ENCODE measurements at places on chromosomes 3 and 15.

DNA sequence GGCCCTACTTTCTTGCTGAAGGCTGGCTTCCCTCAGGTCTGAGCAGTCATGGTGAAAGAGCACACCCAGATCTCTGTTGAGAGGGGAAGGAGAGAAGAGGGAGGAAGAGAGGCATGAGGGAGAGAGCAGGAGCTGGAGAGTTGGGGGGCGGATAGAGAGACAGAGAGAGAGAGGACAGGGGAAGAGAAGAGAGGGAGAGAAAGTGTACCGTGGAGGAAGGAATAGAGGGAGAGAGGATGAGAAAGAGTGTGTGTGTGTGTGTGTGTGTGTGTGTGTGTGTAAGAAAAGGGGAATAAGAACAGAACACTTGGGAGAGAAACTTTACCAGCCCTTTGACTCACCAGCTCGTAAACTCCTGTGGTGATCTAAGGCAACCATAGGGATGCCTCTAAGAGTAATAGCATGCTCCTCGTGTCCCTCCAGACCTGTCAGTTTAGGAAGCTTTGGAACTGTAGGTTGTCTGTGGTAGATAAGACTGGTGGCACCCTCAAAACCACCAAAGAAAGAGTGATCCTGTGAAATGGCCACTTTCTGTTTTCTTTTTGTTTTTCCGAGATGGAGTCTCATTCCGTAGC, 18.2 kb downstream of the ZNF592 start:
- DNase-seq: no peak

- DNase-seq: no peak
These were observed 177.0 kb downstream of the CACNA2D3 start for GRCh38 chr3:54299169-54299935.

DNA sequence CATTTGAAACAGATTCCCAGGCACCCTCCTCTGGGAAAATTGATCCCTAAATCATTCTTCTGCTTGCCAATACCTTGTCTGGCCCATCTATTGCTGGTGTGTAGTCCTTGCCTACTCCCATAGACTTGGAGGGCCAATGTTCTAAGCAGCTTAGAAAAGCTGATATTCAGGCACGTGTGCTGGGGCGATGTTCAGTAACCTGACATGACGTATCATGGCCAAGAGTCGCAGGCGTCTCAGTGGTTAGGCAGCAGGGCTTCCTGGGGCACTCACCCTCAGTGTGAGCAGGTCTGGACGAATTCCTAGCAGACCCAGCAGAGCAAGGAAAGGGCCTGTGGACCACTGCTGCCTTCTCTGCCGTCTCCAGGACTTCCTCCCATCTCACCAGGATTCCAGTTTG, 21.6 kb downstream of the EPHB1 start:
- DNase-seq: no peak

DNA sequence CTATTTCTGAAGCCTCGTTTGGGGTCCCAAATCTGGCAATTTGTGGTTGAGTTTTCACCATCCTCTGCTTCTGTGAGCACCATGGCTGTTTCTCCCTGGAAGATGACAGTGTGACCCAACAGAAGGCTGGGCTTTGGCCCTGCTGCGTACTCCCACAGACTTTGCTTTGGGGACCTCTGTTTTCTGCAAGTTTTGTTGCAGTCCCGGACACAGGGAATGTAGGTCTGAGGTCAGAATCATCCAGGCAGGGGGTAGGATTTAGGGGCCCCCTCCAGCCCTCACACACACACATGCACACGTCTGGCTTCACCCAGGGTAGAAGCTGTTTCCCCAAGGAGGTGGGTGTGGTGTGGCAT, 6.3 kb downstream of the PTH1R start:
- no peak for DNase-seq

GRCh38 chr15:26729030-26729429, 43.8 kb downstream of the GABRB3 start:
- DNase-seq: no peak

GRCh38 chr3:113136071-113136470, 75.3 kb upstream of the BOC start:
- no peak for DNase-seq

DNA sequence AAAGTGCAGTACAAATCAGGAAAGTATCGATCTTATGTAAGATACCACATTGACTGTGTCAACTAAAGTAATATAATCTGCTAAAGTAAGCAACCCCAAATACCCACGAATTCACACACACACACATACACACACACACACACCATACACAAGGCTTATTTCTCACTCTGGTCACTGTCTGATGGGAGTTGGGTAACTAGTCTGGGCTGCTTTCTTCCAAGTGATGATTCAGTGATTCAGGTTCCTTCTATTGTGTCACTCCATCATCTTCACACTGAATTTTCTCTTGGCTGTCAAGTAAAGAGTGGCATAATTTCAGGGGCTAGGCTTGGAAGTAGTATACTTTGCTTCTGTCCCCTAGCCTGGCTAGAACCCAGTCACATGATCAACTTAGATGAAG, 104.8 kb upstream of the CCDC54 start:
- no peak for DNase-seq

DNA sequence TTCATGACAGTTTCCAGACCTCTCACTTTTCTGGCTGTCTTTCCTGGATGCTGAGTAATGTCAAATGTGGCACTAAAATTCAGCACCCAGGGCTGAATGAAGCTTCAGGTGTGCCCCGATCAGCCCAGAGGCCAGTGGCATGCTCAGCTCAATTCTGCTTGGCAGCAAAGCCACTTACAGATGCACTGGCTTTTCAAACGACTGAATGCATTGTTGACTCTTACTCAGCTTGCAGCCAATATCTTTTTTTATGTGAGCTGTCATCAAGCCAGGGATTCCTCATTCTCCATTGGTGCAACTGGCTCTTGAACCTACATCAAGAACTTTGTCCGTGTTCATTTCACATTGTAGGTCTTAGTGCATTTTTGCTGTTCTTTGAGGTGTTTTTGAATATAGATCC, 60.7 kb downstream of the ZDHHC19 start:
- no peak for DNase-seq

DNA sequence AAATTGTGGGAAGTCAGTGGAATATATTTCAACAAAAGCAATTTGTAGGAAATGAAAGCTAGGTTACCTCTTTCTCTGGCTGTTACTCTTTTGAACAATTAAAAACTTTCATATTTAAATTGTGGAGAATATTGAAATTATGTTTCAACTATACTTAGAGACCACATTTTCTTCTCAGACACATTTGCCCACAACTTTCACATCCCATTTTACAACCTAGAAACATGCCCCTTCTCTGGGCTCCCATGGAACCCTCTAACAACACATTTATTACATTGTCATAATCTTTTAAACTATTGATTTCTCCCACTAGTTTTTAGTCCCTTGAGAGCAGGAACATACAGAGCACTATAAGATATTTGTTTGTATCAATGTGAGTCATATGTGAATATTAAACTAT, 211.7 kb upstream of the TTC14 start:
- DNase-seq: no peak

DNA sequence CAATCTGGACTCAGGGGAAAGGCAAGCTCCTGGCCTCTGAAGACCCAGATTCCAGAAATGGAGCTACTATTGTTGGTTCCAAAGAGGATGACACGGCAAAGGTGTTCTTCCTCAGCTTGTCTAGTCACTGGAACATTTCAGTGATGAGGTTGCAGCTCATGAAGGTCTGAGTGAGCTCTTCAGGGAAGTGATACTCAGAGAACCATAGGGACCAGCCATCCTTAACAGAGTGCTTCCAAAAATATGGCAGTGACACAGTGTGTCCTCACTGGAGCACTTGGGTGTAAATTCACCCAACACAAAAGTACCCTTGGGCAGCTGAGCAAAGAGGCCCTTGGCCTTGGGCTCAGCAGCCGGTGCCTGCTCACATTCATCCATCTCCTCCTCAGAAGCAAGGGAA, 46.3 kb downstream of the SPTSSB start:
- DNase-seq: no peak

- DNase-seq: no peak
These were observed 6.3 kb upstream of the EIF5A2 start for GRCh38 chr3:170914690-170915089.

- DNase-seq: no peak
These were observed 394.7 kb upstream of the LMCD1 start for GRCh38 chr3:8106921-8107320.

DNA sequence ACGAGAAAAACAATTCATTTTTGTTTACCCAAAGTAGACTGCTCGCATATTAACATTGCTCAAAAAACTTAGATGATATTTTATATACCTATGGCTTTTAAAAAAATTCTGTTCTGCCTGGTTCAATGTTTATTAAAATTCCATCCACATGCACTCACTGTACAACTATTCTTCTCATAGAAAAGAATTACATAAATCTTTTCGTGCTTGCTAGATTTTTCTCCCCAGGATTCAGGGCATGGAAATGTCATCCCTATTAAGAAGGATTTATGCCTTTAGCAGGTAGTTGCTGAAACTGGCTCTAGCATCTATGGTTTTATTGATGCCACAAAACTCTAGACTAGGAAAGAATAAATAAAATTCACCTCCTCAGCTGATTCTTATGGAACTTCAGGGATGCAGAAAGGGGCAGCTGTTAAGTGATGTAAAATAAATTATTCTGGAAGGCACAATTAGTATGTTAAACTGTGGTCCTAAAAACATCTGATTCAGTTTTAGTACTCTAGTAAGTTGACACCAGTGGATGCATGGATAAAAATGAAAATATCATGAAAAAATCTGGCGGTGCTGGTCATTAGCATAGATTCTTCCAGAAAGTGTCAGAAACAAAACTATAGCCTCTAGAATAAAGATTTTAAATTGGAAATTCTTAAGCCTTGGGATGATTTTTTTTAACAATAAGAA, 41.6 kb downstream of the AAGAB start:
- no peak for DNase-seq

All from activated T-helper 1 cell treated with Interleukin-2 at 50 U/mL for 16 hours (primary cell).